Activated CD8-positive, alpha-beta memory T cell treated with anti-CD3 and anti-CD28 coated beads, Interleukin-2, amount 10 ng/mL, durations not matched to agents 7 days and 5 days (primary cell): ENCODE measurements at places on chromosomes 7 and 10. TPM values are rescaled to one million over a fixed set of nuclear protein-coding genes. Genes with fewer than 3 reads are reported as not detected.
A peak's percentile ranks its signal among the peaks of the same experiment; 100 is the strongest.

Gene PRR15
- total RNA-seq = not detected

Gene TDRD1
- total RNA-seq = 0.05 TPM

Gene CDHR1
- total RNA-seq = 0.37 TPM

Gene PRKAR1B
- total RNA-seq = 25.0 TPM

Gene TACR2
- total RNA-seq = not detected

DNA sequence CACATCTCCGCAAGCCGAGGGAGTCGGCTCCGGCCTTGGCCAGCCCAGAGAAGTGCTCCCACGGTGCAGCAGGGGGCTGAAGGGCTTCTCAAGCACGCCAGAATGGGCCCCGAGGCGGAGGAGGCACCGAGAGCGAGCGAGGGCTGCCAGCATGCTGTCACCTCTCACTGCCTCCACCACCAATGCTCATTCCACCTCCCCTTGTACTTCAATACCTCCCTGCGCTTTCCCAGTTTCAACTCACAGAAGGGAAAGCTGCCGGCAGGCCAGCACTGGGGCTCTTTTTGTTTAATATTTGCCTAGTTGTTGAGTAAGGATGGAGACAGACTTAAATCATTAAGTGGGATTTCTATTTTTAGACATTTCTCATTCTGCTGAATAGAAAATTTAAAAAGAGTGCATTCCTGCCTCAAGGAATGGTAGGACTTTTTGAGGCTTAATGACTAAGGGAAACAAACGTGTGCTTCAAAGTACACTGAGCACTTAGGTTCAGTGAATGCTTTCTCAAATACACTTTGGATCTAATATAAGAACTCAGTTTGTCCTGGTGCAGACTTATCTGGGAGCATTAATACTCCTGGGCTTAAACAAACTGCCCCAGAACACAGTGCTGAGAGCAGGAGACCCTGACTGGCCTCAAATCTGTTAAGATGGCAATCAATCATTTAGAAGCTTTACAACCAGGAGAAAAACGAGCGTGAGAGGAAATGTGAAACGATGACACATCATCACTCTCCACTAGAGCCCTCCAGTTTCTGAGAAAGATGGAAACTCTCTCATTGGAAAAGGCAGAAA is 131.2 kb downstream of the RALA start:
- H3K4me3 ChIP-seq = no peak overlapping the region
- H3K27ac ChIP-seq = no peak overlapping the region
- H3K27me3 ChIP-seq = no peaks in the 10 kb centered on the region
- peaks cover 9% of the 10 kb centered on the region for H3K4me1 ChIP-seq
- H3K36me3 ChIP-seq = peaks cover 4% of the 10 kb centered on the region
- DNase-seq = no peak

DNA sequence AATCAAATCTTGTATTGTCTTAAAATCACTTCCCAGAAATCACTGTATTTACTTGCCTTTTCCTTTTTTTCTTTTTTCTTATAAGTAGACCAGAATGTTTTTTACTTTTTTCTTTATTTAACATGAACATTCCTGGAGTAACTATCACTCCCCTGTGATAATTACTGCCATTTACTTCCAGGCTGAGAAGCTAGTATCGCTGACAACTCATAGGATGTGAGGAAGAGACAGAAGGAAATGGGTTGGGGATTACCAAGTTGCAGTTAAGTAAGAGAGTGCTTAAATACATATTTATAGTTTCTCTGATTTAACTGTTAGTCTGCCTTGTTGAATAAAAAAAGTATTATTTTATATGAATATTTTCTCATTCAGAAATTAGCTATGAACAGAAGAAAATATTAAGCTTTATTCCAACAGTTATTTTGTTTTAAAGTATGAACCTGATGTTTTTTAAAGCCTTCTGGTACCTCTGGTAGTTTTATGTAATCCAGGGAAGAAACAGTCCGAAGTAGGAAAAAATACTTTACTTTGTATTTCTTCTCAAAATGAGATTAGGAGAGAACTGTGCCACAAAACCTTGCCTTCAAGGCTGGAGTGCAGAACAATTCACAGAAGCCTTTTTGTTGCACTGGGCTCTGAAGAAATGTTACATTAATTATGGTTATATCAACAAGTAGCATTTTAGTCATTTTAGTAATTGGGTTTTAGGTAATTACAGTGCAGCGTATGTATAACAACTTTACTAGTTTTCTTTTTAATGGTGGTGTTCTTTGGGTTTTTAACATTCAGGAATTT is 72.8 kb downstream of the SHOC2 start:
- H3K4me3 ChIP-seq = peak overlapping the region; percentile 50
- no peaks in the 10 kb centered on the region for H3K27me3 ChIP-seq
- peak overlapping the region; percentile 57 for H3K27ac ChIP-seq
- H3K36me3 ChIP-seq = peaks cover 34% of the 10 kb centered on the region

DNA sequence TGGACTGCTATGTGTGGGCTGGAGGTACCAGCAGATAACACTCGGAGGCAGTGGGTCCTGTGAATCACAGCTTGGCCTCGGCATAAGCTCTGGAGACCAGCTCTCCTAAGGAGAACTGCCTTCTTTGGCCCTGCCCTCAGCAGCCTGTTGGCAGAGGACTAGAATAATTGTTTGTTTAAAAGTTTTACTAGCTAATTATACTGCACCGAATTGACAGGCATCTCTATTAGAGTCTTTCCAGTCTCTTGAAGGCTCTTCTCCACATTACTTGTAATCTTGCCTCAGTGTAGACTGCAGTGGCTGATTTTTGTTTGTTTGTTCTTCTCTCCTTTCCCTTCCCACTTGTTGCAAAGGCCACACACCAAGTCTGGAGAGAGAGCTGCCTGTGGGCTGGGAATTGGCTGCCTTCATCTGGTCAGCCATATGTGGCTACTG is 183.2 kb downstream of the AUTS2 start:
- no peaks in the 10 kb centered on the region for H3K36me3 ChIP-seq
- no peak overlapping the region for H3K4me3 ChIP-seq
- H3K27ac ChIP-seq = no peak overlapping the region
- H3K4me1 ChIP-seq = no peaks in the 10 kb centered on the region
- no peak for DNase-seq

DNA sequence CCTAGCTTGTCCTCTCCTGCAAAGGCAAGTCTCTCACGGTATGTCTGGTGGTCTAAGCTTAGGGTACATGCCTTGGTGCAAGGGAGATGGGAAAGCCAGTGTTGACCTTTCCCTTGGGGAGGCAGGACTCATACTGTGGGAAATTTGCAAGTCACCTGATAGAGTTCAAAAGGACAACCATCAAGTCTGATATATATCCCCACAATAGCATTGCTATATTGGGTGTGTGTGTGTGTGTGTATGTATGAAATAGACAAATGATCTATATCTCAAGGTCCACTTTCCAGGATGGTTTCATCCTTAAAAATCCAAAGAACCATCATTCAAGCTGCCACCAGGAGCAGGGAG is 12.2 kb upstream of the FFAR4 start:
- no peak for DNase-seq
- H3K27me3 ChIP-seq = peaks cover 3% of the 10 kb centered on the region
- H3K27ac ChIP-seq = no peak overlapping the region
- H3K4me3 ChIP-seq = no peak overlapping the region
- no peaks in the 10 kb centered on the region for H3K4me1 ChIP-seq

- H3K27ac ChIP-seq = no peak overlapping the region
- H3K4me3 ChIP-seq = no peak overlapping the region
- H3K27me3 ChIP-seq = peaks cover 9% of the 10 kb centered on the region
Measured at GRCh38 chr7:69903410-69903809, 305.1 kb downstream of the AUTS2 start.

DNA sequence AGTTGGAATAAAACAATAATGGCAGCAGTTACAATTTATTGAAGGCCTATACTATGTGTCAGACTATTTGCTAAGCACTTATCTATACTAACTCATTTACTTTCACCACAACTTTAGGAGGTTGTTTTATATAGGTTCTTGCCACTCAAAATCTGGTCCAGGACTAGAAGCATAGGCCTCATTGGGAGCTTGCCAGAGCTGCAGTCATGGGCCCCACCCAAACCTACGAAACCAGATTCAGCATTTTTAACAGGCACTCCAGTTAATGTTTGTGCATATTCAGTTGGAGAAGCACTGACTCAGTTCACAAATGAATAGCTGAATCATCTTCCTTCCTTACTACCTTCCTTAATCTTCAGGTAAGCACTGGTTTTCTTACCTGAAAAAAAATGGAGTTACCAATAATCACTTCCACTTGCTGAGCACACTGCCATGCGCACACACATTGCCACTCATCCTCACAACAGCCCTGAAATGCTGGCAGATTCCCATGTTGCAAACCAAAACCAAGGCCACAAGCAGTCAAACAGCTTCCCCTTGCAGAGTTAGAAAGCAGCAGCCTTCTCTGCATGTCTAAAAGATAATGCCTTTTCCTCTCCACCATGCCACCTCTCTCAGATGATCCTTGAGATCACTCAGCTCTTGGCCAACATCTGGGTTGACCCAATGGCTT is 122.4 kb downstream of the SLC16A9 start:
- H3K4me3 ChIP-seq = no peak overlapping the region
- H3K4me1 ChIP-seq = no peaks in the 10 kb centered on the region
- H3K27ac ChIP-seq = no peak overlapping the region
- no peaks in the 10 kb centered on the region for H3K27me3 ChIP-seq
- H3K36me3 ChIP-seq = no peaks in the 10 kb centered on the region

GRCh38 chr7:157684909-157685429 is 348.2 kb downstream of the DNAJB6 start:
- DNase-seq = no peak
- H3K4me1 ChIP-seq = peaks cover 6% of the 10 kb centered on the region
- no peak overlapping the region for H3K27ac ChIP-seq
- H3K36me3 ChIP-seq = no peaks in the 10 kb centered on the region
- H3K27me3 ChIP-seq = peaks cover 83% of the 10 kb centered on the region

DNA sequence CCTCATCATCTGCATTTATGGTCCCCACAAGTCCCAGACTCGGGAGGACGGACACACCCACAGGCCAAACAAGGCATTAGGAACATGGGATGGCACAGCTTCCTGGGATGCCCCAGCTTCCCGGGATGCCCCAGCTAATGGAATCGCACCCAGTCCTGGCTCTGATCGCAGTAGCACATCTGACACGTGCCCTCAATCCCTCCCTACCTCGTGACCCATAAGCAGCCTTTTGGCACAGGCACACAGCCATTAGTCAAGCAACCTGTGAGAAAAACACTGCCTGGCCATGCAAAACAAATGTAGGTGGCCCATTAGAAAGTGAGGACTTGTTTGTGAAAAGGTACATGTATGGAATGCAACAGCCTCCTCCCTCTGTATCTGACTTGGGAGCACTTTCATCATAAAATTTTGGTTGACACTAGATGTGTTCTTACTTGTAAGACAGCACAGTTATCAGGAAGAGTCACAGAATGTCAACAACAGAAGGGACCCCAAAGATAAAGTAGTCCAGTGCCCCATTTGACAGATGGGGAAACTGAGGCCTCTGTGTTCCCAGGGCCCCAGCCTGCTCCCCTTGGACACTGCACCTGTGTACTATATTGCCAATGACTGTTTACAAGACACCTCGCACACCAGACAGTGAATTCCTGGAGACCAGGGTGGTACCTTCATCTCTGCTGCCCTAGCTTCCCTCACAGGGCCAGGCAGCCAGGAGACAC is 34.4 kb downstream of the DLG5 start:
- peaks cover 10% of the 10 kb centered on the region for H3K27me3 ChIP-seq
- H3K27ac ChIP-seq = no peak overlapping the region
- H3K4me3 ChIP-seq = no peak overlapping the region
- no peaks in the 10 kb centered on the region for H3K36me3 ChIP-seq

- no peaks in the 10 kb centered on the region for H3K36me3 ChIP-seq
- DNase-seq = no peak
- peaks cover 7% of the 10 kb centered on the region for H3K4me1 ChIP-seq
Measured at GRCh38 chr10:28790146-28790545, 112.8 kb downstream of the BAMBI start.

DNA sequence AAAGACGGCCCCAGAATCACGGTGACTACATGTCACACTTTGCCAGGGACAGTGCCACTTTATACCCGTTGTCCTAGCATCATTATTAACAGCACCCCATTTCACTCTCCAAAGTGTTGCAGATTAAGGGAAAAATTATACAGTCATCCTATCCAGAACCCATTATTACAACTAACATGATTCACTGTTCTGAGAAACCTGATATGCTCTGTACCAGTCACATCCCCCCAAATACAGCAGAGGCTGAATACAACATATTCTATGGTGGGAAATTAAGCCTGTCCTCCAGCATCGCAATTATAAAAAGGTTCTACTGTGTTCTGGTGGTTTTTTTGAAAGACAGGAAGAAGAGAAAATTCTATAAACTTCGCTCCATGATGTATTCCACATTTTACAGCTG is 162.1 kb downstream of the JAZF1 start:
- no peak for DNase-seq
- H3K4me1 ChIP-seq = peaks cover 3% of the 10 kb centered on the region
- no peaks in the 10 kb centered on the region for H3K27me3 ChIP-seq
- peaks cover 11% of the 10 kb centered on the region for H3K36me3 ChIP-seq

- peak; percentile 19 for DNase-seq
- H3K4me1 ChIP-seq = no peaks in the 10 kb centered on the region
- no peak overlapping the region for H3K4me3 ChIP-seq
- no peak overlapping the region for H3K27ac ChIP-seq
- H3K27me3 ChIP-seq = peaks cover 12% of the 10 kb centered on the region
Measured at GRCh38 chr10:86073199-86073977, 293.2 kb downstream of the GRID1 start.
